ENCODE measurements at places on chromosomes 6 and 20.
A peak's percentile ranks its signal among the peaks of the same experiment; 100 is the strongest.

DNA sequence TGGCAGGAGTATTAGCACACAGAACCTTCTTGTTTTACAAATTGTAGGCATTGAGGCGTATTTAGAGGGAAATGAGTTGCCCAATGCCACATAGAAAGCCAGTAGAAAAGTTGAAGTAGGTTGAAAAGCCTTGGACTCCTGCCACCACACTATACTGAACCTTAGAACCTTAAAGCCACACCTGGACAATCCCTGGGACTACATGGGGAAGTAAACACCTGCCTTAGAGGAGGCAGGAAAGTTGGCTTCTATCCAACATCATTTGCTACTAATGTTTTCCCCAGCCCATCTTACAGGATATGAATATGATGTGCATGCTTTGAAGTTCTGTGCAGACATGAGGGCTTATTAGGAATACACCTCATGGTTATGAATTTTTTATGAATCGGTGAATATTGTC is 5.3 kb upstream of the EPPIN start:
- DNase-seq: no peak

- DNase-seq: no peak
Measured at GRCh38 chr6:43453831-43454230, 1.5 kb downstream of the DLK2 start.

DNA sequence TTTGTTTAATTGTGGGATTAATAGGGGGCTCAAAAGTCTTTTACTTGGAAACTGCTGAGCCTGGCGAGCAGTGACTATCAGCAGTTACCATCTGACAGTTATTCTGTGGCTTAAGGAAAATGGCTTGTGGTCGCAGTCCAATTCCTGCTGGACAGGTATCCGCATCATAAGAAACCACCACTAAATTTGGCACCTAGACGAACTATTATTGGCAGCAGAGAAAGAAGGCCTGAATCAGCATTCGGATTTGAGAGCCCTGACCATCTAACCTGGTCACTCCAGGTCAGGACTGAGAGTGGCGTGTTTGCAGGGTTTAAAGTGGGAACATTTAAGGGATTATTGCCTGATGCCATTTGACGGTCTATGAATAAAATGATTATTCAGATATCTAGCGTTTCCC is 146.4 kb downstream of the RPS12 start:
- no peak for DNase-seq

GRCh38 chr6:52512199-52512598 is 64.7 kb downstream of the TRAM2 start:
- DNase-seq: peak; percentile 96

GRCh38 chr6:29887819-29888776 is 54.2 kb upstream of the HLA-A start:
- DNase-seq: peak; percentile 6

- no peak for DNase-seq
Measured at GRCh38 chr20:9831032-9831431, 7.8 kb downstream of the PAK5 start.

- no peak for DNase-seq
Measured at GRCh38 chr6:106761160-106761559, 131.8 kb downstream of the QRSL1 start.

DNA sequence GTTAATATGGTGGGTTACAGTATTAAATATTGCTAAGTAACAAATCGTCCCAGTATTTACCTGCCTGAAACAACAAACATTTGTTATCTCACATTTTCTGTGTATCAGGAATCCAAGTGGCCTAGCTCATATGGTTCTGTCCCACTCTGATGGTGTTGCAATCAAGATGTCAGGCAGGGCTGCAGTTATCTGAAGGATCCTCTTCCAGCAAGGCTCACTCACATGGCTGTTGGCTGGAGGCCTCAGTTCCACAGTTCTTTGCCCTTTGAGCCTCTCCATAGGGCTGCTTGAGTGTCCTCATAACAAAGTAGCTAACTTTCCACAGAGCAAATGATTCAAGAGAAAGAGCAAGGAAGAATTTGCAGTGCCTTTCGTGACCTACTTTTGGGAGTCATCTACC is 17.7 kb downstream of the RAB22A start:
- no peak for DNase-seq

DNA sequence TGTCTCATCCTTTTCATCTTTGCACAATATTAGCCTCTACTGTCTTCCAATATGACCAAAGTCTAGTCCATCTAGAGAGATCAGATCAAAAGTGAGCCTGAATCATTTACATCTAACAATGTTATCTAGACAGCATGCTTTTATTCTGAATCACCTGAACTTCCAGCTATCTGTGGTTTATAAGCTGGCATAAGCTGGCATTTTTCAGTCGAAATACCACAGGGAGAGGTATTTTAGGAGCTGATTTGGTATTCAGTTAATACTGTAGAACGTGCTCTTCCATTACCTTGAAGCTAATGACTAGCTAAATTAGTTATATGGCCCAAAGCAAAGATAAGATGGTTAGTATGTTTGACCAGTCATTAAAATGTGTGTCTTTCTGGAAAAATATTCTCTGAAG is 188.3 kb upstream of the AGPAT4 start:
- peak; percentile 52 for DNase-seq

- DNase-seq: no peak
Measured at GRCh38 chr6:116066789-116067188, 6.1 kb upstream of the FRK start.

DNA sequence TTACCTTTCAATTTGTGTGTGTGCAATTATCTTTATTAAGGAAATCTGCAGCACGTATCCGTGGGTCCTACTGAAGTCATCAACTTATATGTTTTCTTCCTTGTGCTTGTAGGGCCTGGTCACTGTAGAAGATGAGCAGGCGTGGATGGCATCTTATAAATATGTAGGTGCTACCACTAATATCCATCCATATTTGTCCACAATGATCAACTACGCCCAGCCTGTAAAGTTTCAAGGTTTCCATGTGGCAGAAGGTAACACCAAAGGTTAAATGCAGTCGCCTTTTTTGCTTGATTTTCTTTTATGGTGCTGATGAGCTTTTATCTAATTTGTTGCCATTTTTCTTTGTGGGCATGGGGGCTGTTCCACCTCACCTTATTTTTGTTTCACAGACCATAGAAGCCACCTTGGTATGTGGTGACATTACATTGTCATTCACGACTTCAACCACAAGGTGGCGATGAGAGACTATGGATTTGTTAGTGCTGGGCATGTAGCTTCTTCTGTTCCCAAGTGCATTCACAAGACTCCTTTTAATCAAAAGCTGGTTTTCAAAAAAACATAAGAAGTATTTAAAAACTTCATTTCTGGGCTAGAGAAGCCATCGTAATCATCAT is 106.5 kb upstream of the LAMP5 start:
- DNase-seq: peak; percentile 83

DNA sequence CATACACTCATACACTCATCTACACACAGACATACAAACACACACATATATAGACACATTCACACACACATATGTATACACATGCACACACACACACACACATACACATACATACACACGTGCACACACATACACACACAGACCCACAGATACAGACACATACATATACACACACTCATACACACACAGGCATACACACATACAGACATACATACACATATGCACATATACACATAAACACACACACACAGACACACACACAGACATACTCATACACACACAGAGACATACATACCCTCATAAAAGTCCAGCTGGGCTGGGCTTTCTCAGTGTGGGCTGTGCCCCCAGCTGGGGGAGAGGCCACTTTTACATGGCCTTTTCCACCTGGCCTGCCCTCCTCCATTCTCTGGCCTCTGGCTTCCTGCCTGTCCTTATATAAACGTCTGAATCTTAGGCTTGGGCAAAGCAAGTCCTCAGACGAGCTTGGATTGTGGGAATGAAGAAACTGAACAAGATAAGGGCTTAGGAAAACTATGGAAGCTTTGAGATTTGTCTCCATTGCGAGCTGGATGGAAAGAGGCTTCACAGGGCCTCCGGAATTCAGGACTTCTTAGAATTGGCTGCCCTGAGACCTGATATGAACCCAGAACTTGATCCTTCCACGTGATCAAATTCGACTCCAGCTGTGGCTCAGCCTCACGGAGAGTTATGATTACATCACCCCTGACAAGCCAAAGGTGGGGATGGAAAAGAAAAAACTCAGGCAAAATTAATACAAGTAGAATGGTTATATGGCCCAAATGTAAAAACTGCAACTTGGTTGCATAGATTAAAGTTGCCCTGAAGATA is 22.5 kb upstream of the CST3 start:
- peak; percentile 81 for DNase-seq

DNA sequence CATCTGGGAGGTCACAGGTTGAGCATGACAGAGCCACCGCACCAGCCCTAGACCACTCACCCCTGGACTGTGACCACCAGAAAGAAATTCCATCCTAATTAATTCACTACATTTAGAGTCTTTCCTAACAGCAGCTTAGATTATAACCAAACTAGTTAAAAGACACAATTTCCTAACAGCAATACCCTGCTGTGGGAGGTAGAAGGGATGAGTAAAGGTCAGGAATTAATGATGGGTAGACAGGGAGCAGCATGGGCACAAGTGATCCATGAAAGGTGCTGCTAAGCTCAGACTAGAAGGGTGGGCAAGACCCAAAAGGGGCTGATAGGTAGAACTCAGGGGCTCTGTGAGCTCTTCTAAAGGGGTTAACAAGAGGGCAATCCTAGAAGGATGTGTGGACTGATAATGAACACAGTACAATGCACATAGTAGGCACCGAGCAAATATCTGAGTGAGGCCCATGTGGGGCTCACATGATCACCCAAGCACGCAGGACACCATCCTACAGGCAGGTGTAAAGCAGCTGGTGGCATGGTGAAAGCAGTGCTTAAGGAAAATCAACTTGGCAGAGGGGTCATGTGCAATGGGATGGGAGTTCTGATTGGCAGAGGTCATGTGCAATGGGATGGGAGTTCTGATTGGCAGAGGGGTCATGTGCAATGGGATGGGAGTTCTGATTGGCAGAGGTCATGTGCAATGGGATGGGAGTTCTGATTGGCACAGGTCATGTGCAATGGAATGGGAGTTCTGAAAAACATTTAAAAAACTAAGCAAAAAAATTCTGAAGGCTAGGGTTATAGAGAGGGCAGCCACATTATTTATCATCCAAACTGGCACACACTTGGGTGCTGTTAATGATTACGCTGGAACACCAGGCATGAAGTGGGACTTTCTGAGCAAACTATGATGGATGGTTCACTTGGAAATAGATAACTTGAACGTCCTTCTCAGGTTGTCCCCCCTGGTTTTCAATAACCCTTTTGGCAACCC is 188.2 kb upstream of the FOXQ1 start:
- DNase-seq: no peak

GRCh38 chr6:157985378-157986155 is 3.9 kb downstream of the SYNJ2 start:
- DNase-seq: no peak

- no peak for DNase-seq
Measured at GRCh38 chr6:36285797-36286196, 15.9 kb downstream of the PNPLA1 start.

Data from fibroblast of the aortic adventitia (primary cell).